Dermis blood vessel endothelial cell (primary cell): ENCODE measurements at places on chromosomes 5 and 9.

DNA sequence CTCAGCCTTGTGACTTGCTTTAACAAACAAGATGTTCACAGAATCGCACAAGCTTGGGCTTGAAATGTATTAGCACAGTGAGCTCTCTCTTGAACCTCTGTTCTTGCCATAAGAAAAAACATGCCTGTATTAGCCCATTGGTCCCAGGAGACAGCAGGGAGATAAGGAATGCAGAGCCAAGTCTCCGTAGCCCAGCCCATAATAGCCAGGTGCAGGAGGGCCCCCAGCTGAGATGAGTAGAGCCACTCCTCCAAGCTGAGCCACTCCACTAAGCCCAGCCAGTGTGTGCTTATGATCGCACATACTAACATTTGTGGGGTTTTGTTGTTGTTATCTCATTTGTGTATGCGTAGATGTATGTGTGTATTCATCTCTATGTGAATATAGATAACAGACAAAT, 21.6 kb upstream of the SVEP1 start:
- no peak for DNase-seq

DNA sequence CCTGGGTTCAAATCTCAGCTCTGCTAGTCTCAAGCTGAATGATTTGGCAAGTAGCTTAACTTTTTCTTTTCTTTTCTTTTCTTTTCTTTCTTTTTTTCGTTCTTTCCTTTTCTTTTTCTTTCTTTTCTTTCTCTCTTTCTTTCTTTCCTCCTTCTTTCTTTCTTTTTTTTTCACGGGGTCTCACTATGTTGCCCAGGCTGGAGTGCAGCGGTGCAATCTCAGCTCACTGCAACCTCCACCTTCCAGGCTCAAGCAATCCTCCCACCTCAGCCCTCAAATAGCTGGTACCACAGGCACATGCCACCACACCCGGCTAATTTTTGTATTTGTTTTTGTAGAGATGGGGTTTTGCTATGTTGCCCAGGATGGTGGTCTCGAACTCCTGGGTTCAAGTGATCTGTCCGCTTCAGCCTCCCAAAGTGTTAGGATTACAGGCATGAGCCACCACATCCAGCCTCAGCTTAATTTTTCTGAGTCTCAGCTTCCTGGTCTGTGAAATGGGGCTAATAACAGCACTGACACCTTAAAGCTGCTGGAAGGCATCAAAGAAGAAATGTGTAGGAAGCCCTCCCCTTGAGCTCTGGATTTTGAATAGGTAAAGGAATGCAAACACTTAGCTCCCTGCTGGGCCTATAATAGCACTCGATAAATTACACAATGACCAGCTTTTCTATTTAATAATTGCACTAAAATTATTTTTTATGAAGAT, 17.5 kb upstream of the PPARGC1B start:
- DNase-seq: no peak

DNA sequence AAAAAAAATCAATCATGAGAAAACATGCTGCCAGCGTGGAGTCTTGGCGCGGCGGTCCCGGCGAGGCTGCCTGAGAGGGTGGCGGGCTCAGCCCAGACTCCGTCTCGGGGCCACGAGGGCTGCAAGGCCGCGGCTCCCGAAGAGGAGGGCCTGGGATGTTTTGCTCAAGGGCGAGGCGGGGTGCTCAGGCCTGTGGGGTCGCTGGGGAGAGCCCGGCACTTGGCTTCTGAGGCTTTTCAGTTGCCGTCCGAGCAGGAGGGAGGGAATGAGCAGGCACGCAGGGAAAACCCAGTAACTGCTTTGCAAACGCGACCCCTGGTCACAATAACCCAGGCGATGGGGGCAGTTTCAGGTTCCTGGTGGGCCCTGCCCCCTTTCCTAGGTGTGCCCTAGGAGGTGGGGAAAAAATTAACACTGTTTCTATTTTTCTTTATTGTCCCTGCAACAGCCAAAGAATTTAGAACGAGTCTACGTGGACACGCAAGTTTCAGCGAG, 3.2 kb upstream of the IRX2 start:
- DNase-seq: no peak

DNA sequence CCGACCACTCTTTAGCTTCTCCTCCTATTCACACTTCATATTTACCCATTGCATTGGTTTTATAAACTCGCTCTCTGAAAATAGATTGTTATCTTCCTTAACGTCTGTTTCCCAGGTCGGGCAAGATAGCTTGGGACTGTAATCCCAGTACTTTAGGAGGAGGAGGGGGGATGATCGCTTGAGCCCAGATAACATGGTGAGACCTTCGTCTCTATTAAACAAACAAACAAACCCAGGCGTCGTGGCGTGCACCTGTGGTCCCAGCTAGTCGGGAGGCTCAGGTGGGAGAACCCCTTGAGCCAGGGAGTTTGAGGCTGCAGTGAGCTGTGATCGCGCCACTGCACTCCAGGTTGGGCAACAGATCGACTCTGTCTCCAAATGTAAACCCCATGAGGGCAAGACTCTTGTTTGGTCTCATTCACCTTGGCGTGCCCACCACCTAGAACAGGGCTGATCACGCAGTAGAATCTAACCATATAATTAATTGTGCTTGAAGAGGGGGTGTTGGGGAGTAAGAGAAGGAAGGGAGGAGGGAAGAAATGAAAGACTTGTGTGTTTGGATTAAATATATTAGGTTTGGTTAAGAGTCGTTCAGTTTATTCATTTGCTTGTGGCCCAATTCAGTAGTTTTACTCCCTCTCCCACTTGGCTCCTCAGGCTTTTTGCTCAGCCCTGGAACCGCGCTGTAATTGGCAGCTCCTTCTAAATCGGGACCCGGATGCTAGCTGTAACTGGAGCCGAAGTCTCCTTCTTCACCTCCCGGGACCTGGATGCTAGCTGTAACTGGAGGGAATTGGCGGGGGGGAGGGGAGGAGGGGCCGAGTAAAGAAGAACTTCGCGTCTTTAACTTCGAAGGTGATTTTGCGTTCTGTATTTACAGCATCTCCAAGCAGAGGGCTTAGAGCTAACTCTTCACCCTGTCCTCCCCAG, 24.9 kb downstream of the CDKN2A start:
- no peak for DNase-seq
